ENCODE measurements at places on chromosomes 2 and 18.

DNA sequence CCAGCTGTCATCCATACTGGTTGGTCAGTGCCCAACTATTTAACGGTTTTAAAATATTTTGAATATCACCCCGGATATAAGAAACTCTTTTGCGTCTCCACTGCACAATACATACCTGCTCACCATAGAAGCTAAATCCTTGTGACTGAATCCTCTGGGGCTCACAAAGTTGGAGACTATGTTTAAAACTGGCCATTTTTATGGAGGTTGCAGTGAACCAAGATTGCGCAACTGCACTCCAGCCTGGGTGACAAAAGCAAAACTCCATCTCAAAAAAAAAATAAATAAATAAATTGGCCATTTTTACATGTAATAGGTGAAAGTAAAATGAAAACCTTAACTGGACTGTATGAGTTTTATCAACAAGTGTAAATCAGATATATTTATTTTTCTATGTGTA, 55.6 kb upstream of the TMEM17 start:
- no peak for DNase-seq

DNA sequence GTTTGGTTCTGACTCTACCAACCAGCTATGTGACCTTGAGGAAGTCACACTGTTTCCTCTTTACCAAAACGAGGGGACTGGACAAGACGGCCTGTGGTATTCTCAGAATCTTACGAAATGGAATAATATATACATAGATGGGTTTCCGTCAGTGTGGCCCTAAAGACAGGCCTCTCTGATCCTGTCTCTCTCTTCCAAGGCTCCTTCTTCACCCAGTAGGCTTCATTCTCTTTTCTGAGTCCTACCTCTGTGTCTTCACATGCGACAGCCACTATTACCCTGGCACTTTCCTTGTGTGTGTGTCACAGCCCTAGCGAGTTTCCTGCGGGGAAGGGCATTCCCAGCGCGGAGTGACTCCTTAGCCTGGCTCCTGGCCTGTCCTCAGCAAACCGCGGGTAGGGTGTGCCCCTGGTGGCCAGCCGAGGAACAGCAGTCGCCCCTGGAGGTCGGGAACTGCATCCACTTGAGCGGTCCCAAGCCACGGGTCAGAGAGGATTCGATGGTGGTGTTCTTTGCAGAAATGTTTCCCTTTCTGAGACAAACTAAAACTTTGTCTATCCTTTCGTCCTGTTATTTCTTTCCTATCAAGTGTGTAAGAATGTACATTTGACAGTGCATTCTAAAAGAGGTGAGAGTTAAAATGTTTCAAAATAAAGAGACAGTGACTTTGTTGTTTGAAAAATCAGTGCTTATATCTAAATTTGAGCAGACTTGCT, 63.3 kb downstream of the RAB31 start:
- DNase-seq: no peak

- no peak for DNase-seq
Observed at GRCh38 chr18:7721532-7721931, 154.4 kb downstream of the PTPRM start.

DNA sequence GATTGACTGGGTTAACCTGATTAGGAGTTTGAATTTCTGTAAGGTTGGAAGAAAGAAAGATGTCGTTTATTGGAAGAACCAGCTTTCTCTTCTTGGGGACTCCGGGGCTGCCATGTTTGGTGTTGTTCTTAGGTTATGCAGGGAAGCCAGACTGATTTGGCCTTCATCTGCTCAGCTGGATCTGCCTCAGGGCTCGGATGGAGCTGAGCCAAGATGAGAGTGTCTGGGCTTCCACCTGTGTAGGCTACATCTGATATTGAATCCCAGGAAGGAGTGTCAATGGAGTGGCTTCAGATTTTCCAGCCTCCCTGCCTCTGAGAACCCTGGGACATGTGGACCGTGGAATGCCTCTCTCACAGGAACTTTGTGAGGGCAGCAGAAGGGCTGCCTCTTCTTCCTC, 126.1 kb downstream of the WDSUB1 start:
- DNase-seq: no peak

DNA sequence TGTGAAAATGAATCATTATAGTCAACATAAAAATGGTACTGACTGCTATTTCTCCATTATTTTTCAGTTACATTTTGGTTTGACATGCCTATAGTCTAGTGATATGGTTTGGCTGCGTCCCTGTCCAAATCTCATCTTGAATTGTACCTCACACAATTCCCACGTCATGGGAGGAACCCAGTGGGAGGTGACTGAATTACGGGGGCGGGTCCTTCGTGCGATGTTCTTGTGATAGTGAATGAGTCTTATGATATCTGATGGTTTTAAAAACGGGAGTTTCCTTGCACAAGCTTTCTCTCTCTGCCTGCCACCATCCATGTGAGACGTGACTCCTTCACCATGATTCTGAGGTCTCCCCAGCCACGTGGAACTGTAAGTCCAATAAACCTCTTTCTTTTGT, 70.3 kb downstream of the BAZ2B start:
- no peak for DNase-seq

- no peak for DNase-seq
Observed at GRCh38 chr18:32086881-32087280, 4.8 kb upstream of the RNF138 start.

GRCh38 chr18:998936-999335, 94.3 kb downstream of the ADCYAP1 start:
- no peak for DNase-seq

GRCh38 chr2:189060096-189060642, 86.0 kb downstream of the COL3A1 start:
- no peak for DNase-seq

- DNase-seq: no peak
Observed at GRCh38 chr2:130776550-130776949, 21.2 kb downstream of the AMER3 start.

GRCh38 chr2:68279691-68280090, 27.4 kb upstream of the PPP3R1 start:
- no peak for DNase-seq

GRCh38 chr2:121723316-121723715, 13.4 kb downstream of the NIFK start:
- no peak for DNase-seq

- peak; percentile 89 for DNase-seq
Observed at GRCh38 chr2:130824492-130825061, 12.1 kb upstream of the ARHGEF4 start.

DNA sequence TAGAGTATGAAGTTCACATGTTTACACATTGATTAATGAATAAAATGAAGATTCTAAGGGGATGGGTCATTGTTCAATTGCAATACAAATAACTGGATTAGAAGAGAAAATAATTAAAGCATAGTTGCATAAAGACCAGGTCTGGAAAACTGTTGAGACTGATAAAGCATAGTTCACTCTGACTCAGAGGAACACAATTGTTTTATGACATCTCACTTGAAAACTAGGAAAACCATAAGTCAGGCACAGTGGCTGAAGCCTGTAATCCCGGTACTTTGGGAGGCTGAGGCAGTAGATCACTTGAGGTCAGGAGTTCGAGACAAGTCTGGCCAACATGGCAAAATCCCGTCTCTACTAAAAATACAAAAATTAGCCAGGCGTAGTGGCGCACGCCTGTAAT, 46.7 kb downstream of the PLA2R1 start:
- no peak for DNase-seq

GRCh38 chr2:105321875-105322646, 7.5 kb downstream of the TGFBRAP1 start:
- no peak for DNase-seq

DNA sequence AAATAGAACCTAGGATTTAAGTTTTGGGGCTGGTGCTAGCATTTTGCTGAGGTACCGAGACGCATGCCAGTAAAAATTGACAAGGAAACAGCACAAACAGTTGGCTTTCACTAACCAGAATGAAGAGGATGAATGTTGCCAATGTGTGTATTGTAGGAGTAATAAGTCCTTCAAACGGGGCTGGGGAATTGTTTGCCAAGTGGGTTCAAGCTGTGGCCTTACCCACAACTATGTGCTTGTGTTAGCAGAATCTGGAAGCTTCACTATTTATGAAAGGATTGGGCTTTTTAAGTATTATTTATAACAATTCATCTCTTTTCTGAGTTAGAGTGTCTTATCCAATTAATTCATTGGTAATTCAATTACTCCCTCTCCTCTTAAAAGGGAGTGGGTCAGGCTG, 15.0 kb upstream of the KIF5C start:
- DNase-seq: no peak

DNA sequence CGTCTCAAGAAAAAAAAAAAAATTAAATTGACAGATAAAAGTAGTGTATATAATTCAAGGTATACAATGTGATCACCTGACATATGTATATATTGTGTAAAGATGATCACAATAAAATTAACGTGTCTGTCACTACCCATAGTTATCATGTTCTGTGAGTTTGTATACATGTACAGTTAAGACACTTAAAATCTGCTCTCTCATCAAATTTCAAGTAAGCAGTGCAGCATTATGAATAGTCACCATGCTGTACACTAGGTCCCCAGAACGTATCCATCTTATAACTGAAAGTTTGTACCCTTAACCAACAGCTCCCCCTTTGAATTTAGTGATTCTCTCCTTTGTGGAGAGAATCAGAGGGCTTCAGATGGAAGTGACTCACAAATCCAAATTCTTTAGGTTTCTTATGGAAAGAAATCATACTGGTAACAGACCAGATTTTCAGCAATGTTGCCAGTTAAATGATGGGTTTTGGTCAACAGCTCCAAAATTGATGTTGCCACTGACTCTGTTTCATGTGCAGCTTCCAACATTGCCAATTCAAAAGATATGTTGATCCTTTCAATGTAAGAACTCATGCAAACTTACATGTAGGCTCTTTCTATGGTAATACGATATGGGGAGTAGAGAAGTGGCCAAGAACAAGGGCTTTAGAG, 281.5 kb downstream of the AFF3 start:
- no peak for DNase-seq

- no peak for DNase-seq
Observed at GRCh38 chr2:136238286-136239078, 120.5 kb upstream of the CXCR4 start.

- DNase-seq: no peak
Observed at GRCh38 chr2:237452861-237453260, 34.2 kb upstream of the MLPH start.

DNA sequence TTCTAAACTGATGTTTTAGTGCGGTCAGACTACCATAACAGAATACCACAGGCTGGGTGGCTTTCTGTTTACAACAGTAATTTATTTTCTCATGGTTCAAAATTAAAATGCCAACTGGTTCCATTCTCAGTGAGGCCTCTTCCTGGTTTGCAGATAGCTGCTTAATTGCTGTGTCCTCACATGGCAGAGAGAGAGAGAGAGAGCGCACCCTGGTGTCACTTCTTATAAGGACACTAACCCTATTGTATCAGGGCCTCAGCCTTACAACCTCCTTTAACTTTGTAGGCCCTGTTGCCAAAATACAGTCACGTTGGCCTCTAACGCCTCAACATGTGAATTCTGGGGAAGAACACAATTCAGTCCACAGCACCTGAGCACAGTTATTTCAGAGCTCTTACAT, 37.5 kb upstream of the ZNF385B start:
- DNase-seq: no peak

- no peak for DNase-seq
Observed at GRCh38 chr2:162043132-162043531, 30.9 kb downstream of the DPP4 start.

- DNase-seq: no peak
Observed at GRCh38 chr2:210593166-210593565, 36.8 kb downstream of the CPS1 start.

DNA sequence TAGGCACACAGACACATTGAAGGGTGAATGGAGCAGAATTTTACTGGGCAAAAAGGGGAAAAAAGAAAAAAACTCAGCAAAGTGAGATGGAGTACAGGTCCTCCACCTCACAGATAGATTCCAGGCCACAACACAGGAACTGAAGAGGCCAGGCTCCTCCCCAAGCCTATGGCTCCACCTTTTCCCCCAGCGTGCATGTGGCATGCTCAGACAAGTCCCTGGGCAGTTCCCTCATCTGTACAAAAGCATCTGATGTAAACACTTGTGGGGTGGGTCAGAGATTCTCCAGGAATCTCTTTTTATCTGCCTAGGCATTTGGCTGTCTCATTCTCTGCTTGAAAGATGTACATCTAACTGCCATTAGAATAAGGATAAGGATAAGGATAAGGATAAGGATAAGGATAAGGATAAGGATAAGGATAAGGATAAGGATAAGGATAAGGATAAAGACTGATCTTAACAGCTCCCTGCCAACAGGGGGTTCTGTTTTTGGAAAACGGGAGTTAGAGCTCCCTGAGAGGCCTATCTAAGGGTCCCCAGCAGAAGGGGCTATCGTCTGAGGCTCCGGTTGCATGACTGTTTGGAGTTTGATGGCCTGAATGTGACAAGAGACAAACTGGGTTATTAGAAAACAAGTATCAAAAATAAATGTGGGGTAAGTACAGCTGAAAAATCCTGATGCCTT, 17.2 kb upstream of the ASXL3 start:
- DNase-seq: no peak

- peak; percentile 93 for DNase-seq
Observed at GRCh38 chr2:186575302-186575701, 14.6 kb upstream of the ITGAV start.

DNA sequence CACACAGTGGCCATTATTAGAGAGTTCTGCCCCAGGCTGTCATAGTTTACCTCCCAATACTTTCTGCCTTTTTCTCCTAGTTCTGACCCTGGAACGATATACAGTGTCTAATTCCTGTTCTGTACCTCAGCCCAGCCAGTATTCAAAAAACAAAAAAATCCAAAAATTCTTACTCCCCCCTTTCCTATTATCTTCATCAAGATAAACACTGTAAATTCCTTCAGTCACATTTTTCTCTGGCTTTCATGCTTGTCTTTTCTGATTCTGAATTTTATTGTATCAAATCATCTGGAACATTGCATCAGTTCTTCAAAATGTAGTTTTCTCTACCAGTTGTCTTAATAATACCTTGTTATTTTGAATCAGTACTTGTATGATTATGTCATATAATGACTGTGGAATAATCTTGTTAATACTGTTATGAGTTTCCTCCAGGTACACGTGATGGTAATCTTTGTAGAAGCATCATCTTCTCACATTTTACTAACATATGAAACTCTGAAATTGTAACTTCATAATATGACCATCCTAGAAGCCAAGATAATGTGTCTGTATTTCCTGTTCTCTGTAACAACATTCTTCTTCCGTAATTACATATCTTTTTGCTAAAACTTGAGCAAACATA, 79.0 kb upstream of the NOSTRIN start:
- no peak for DNase-seq

- no peak for DNase-seq
Observed at GRCh38 chr2:181185948-181186347, 205.5 kb downstream of the UBE2E3 start.

GRCh38 chr2:181235683-181236459, 221.3 kb upstream of the ITGA4 start:
- DNase-seq: no peak

- peak; percentile 54 for DNase-seq
Observed at GRCh38 chr2:46229134-46230063, 67.8 kb upstream of the EPAS1 start.

Measured in smooth muscle cell of the brain vasculature (primary cell).